ENCODE measurements at places on chromosomes 13 and 19.

DNA sequence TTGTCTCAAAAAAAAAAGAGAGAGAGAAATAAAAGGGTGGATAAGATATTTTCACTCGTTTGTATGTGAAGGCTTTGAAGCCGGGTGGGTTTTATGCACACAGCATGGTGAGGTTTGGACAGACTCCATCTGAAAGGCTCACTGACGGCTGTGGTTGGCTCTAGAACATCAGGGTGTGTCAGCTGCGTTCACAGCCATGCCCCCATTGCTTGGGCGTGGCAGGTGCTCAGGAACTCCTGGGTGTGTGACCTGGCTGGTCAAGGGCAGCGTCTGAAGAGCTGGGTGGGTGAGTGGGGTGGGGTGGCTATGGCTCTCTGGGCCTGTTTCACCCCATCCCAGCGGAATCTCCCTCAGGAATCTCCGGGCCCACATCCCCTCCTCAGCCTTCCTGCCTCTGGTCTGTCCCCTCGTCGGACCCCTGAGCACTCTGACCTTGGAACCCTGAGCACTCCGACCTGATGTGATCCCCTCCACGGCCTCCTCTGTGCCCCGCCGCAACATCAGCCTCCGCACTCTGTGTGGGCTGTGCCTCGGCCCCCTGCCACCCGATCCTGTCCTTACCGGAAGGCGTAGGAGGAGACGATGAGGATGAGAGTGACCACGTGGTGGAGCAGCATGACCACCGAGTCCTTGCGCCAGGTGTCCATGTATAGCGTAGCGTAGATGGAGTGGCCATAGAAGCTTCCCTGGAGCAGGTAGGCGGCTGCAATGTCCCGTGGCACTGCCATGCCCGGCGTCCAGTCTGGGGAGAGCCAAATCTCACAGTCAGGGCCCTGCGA, 12.2 kb downstream of the CERS1 start:
- DNase-seq = no peak

- no peak for DNase-seq
Observed at GRCh38 chr19:13066933-13067807, 35.5 kb downstream of the LYL1 start.

DNA sequence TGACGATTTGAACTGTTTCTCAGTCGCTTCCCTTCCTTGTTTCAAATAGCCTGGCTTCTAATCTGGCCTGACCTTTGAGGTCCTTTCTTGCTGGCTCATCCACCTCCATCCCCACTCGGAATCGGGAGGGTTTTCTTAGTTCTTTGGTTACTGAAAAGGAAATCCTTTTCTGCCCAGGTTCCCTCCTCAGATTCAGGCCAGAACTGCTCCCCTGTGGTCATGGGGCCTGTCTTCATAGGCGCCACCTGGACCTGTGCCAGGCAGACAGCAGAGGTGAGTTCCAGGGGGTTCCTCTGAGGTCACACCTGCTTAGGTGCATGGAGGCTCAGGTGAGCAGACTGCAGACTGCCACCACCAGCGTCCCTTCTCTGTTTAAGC, 62.4 kb downstream of the AKAP11 start:
- DNase-seq = no peak

DNA sequence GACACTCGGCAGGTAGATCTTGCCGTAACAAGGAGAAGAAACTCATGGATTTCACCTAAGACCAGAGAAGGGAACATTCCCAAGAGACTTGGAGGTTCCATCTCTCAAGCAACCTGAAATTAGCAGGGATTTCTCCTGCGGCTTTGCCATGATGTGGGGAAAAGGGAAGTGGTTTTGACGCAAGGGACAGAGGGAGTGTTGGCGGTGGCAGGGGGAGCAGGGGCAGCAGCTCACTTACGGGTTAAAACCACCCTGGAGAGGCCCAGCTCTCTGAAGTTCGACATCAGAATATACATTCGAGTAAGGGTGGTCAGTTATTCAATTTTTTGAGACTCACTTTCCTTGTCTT, 76.1 kb upstream of the POMP start:
- no peak for DNase-seq

GRCh38 chr19:39481229-39481545, 549 bp downstream of the TIMM50 start:
- DNase-seq = no peak

GRCh38 chr19:718991-719512, 10.3 kb downstream of the PALM start:
- no peak for DNase-seq

DNA sequence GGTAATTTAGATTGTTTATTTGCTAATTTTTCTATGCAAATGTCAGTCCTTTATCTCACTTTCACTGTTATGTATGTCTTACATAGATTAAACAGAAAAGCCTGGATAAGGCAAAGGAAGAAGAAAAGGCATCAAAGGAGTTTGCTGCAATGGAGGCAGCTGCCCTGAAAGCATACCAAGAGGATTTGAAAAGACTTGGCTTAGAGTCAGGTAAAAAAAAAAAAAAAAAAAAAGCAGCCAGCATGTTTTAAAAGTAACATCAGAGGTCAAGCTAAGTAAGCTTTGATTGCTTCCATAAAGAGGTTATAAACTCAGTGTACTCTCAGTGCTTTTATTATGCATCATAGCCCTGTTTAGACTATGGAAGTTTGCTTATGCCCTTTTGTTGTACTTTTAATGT, 3.8 kb downstream of the WBP4 start:
- DNase-seq = no peak

DNA sequence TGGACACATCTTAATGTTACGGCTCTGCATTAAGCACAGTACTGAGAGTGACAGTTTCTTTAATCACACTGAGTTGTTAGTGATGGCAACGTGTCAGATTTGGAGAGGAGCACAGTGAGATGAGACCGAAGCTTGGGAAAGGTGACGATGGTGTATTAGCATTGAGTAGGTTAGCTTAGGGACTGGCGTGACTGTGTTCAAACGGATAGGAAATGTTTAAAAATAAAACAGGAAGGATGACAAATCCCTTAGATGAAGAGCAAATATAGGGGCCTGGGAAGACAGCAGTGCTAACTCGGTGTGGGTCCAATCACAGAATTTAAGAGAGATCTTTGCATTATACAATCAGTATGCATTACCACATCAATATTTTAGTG, 384.3 kb downstream of the HS6ST3 start:
- DNase-seq = no peak
